ENCODE measurements at places on chromosomes 16 and 17. TPM values are rescaled to one million over a fixed set of nuclear protein-coding genes. Genes with fewer than 3 reads are reported as not detected.

The LGALS9B gene
- not detected for total RNA-seq

The TP53TG3D gene
- total RNA-seq: 2.4 TPM

The HSD11B2 gene
- 0.58 TPM for total RNA-seq

The EDC4 gene
- 59.2 TPM for total RNA-seq

The NLRC3 gene
- total RNA-seq: not detected
